Stimulated activated CD4-positive, alpha-beta T cell treated with anti-CD3 and anti-CD28 coated beads, TNF-alpha, amount 100 ng/mL, for 4 hours (primary cell): ENCODE measurements at places on chromosomes 7 and 10.

DNA sequence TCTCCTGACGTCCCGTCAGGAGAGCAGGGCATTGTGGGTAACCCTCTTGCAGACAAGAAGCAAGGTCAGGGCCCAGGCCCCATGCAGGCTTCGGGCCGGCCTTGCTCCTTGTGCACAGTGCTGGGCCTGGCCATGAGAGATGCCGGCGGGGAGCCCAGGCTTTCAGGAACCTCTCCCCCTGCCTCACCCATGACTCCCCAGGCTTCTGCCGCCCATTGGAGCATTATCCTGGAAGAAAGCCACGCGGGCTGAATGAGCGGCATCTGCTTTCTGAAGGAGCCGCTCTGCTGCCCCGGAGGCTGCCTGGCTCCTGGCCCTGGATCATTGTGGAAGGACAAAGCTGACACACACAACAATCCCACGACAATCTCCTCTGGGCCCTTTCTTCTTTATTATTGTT is 233.5 kb downstream of the TCF7L2 start:
- no peak for DNase-seq

DNA sequence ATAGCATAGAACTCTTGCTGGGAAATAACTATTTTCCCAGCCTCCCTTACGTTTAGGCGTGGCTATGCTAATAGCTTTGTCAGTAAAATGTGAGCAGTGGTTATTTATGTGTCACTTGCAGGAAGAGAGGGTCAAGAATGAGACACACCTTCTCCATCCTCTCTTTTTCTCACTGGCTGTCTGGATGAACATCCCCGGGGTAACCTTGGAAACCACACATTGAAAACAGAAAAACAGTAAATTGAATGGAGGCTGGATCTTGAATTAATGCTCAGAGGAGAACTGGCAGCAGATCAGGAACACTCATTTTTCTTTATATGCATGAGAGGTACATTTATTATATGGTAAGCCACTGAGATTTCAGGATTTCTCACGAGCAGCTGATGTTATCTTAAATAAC is 127.6 kb downstream of the DNAJB9 start:
- no peak for DNase-seq

GRCh38 chr10:118979661-118980060 is 49.9 kb upstream of the NANOS1 start:
- no peak for DNase-seq

- DNase-seq = no peak
Observed at GRCh38 chr7:72268796-72269195, 143.3 kb downstream of the CALN1 start.

DNA sequence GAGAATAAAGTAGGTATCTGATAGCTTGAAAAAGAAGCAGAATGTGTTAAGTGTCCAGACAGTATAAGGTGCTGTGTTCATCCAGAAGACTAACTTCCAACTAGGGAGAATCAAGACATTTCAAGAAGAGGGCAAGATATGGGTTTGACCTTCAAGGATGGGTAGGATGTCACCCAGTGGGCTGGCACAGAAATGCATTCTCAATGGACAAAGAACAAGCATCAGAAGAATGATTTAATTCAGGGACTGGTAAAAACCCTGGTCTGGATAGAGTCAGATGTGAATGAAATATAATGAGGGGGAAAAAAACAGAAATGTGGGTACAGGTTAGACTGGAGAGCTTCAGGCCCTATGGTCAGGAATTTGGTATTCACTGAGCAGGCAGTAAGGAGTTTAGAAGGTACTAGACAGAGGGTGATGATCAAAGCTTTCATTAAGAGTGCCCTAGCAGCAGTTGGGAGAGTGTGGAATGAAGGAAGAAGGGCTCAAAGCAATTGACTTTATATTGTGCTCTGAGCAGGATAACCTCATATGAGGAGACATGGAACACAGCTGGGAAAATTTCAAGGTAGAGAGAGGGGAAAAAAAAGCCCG is 180.7 kb upstream of the ANK3 start:
- DNase-seq = no peak

GRCh38 chr10:38143587-38143986 is 49.5 kb downstream of the ZNF37A start:
- DNase-seq = no peak
